ENCODE measurements at places on chromosomes 3 and 15. TPM values are rescaled to one million over a fixed set of nuclear protein-coding genes. Genes with fewer than 3 reads are reported as not detected.
A peak's percentile ranks its signal among the peaks of the same experiment; 100 is the strongest.

DNA sequence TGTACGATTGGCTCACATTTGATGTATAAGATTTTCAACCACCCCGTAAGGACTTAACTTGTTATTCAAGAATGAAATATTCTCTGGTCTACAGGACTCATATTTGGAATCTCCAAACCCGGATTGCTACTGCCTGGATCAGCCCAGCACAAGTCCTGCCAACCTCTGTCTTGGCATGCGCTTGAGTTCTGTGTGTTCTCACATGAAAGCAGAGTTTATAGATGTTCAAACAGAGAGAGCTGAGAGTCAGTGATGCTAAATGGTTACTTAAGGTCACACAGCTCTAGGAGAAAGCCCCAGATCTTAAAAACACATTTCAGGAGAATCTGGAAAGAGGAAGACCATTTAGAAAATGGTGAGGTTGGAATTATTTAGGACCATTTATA, 268.0 kb upstream of the TBL1XR1 start:
- no peak for DNase-seq

GRCh38 chr3:187741403-187742350, 3.6 kb downstream of the BCL6 start:
- no peak for DNase-seq

- no peak for DNase-seq
Observed at GRCh38 chr15:55914446-55914845, 79.0 kb downstream of the NEDD4 start.

DNA sequence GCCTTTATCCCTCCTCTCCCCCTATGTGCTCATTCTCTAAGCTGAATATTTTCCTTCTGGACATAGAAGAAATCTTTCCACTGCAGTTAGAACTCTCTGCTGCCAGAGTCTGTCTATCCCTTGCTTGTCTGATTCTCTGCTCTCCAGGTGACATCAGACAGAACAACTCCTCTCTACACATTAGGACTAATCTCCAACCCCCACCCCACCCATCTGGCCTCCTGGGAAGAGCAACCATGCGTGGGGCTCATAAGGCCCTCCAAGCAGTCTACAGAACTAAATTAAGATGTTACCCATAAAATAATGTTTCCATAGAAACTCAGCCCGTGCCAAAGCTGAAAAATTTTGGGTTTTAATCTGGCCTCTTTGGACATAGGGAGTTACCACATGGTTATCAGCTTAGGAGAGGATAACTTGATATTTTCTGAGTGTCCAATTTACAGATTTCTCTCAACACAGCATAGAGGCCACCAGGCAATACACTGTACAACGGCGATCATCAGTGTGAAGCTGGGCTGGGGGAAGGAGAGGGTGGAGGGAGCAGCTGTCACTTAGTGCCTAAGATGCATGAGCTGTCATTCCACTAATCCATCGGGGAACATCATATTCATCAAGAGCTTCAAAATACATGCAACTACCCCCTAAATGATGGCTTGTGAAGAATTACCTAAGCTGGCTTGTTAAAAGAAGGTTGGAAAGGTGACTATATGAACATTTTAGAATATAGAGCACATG, 199.4 kb downstream of the CLSTN2 start:
- DNase-seq: no peak

- no peak for DNase-seq
Observed at GRCh38 chr3:188339410-188340295, 185.7 kb downstream of the LPP start.

DNA sequence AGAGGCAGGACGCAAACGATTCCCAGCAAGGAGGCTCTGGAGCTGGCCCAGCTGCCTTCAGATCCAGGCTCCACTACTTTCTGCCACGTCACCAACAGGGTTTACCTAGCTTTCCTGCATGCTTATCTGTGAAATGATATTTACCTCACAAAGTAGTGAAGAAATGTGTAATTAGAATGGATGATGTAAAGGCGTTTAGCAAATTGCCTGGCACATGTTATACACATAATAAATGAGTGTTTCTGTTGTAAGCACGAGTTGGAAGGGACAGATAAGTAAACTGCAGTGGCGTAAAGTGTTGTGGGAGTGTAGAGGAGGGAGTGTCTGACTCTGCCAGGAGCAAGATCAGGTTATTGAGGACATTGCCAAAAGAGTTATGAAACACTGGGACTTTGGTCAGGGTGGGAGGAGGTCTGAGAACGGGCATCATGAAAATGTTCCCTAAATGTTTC, 3.5 kb upstream of the CHAC1 start:
- DNase-seq: no peak

DNA sequence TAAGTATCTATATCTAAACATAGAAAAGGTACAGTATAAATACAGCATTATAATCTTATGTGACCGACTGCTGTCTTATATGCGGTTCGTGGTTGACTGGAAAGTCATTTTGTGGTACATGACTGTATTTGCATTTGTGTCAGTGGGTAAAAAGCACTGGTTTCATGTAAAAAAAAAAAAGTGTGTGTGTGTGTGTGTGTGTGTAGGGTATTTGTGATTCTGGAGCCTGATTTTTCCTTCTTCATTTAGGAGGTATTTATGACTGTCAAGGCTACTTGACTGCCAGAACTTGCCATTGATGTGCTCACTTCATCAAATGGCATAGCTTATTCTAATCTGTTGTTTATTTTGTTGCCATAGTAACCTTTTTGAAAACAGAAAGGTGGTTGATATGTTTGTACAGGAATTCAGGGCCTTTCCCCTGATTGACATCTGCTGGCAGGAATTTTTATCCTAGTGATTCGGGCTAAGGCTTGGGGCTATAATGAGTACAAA, 63.2 kb downstream of the AKAP13 start:
- DNase-seq: peak; percentile 89

- no peak for DNase-seq
Observed at GRCh38 chr3:143120716-143121240, 1.2 kb downstream of the CHST2 start.

MED12L gene
- total RNA-seq: 0.12 TPM

CGNL1 gene
- total RNA-seq: 2.5 TPM

ADGRG7 gene
- not detected for total RNA-seq

ALG1L2 gene
- total RNA-seq: not detected

All from epithelial cell of proximal tubule (primary cell).